ENCODE measurements at places on chromosomes 1 and 21.

DNA sequence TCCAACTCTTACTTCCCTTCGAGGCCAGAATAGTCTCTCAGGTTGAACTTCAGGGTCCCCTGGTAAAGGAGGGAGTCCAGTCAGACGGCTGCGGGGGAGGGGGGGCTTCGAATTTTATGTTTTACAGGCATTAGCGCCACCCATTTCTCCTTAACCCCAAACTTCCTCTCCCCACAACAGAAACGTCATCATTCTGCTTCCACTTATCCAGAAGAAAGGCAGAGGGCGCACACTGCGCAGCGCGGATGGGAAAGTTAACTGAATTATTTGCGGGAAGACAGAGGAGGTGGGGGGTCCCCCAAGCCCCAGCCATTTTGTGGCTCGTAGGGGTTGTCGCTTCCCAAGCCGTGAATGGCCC, 529 bp upstream of the PRMT2 start:
- peak; percentile 90 for DNase-seq

GRCh38 chr21:41054018-41054578, 113.9 kb upstream of the BACE2 start:
- DNase-seq, result no peak

GRCh38 chr1:54404263-54404662, 1.9 kb downstream of the SSBP3 start:
- DNase-seq, result no peak

DNA sequence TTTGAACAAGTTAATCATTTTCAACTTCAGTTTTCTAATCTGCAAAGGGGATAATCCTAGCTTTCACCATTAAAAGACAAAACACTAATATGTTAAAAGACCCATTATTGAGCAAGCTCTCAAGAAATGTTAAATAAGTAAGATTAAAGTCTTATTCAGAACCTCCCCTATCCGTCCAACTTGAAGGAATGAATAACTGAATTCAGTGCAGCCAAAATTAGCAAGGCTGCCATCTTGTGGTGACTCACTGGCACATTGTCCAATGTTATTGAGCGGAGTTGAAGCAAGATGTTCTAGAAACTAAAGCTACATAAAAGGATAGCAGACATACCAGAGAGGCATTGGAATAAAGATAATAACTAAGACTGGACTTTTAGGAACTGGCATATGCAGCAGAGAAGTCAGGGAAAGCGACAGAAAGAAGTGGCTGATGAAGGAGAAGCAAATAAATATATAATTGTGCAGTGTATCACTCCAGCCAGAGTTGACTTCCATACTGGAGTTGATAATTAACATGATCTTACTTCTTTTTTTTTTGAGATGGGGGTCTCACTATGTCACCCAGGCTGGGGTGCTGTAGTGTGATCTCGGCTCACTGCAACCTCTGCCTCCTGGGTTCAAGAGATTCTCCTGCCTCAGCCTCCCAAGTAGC, 8.2 kb upstream of the CAP1 start:
- DNase-seq, result peak; percentile 24

DNA sequence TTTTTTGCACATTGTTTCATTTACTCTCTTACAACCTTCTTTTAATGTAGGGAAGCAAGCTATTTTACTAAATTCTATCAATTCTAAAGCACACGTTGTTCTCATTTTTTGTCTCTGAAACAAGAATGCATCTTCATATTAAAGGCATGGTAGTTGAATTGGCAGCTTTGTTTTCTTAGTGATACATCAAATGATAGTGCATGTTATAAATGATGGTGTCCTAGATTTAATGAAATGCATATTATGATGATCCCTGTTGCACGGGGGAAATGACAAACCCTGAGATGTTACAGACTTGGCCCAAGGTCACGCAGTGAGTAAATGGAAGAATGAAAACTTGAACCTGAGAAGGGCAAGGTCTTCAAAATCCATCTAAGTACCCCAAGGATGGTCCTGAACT, 213.1 kb downstream of the KAZN start:
- no peak for DNase-seq
